Mesothelial cell of epicardium (in vitro differentiated cells): ENCODE measurements at places on chromosomes 5 and 9.

DNA sequence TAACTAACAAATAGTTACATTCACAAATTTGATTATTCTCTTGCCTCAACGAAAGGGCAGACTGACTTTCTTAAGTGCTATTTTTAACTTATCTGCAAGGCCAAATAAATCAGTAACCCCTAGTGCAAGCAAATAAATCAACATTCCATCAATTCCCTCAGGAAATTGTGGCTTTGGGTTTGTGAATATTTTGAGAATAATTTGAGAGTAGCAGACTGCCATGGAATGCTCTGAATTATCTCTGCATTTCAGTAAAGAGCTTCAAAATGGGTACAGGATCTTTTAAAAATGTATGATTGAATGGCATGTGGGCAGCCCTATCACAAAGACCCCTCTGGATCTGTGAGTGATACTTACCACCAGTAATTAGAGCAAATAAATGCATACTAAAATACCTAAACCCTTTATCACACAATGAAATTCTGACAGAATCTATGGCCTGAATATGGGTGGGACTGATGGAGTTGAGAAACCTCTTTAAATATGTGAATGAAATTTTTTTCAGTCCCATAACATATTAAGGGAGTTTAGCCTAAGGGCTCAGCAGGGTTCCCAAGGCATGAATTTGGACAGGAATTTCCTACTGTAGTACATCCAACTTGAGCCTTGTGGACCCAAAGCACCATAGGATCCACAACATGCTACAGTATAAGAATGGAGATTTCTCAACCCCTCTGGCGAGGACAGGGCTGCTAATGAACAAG, 92.5 kb upstream of the ITGA2 start:
- DNase-seq = no peak

DNA sequence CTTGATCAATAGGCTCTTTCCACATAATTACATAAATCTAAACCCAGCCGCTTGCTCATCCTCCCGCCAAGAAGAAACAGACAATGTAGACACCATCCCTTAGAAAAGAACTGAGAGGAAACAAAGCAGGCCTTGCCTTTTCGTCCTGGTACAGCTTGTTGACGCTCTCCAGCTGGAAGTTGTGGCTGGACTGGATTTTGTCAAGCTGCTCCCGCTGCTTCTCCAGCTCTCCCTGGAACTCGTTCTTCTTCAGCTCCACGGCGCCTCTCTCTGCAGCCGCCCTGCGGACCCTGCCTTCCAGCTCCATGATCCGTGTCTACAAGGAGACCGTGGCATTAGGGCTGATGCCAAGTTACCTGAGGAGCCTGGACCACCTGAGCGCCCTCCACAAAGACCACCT, 22.1 kb downstream of the GOLM1 start:
- no peak for DNase-seq

- no peak for DNase-seq
Observed at GRCh38 chr9:119775410-119775809, 406.2 kb upstream of the BRINP1 start.

DNA sequence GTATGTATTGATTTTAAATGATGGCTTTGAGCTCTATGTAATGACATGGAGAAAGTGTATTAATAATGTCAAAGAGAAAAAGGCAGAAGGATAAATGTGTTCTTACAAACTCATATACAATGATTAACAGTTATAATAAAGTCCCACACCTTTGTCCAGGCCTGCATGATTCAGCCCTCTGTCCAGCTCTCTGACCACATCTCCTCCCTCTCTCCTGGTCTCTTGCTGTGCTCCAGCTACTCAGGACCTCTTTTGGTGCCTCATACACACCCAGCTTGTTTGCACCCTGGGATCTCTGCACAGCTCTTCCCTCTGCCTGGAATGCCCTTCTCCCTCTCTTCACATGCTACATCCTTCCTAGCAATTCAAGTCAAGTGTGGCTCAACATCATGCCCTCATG, 37.5 kb upstream of the DMRT1 start:
- no peak for DNase-seq

DNA sequence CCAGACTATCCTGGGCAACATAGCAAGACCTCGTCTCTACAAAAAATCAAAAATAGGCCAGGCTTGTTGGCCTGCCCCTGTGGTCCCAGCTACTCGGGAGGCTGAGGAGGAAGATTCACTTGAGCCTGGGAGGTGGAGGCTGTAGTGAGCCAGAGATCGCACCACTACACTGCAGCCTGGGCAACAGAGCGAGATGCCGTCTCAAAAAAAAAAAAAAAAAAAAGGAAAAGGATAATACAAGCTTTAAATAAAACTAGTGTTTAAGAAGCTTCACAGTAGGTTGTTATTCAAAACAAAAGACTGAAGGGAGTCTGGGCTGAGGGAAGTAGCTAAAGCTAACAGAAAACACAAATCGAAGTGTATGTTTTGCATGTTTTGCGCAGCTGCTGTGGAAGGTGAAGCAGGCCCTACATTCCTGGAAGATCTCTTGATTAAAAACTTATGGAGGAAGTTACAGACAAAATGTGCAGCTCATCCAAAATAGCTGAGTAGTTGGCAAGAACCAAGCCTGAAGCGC, 581 bp upstream of the C9orf40 start:
- no peak for DNase-seq

- DNase-seq = no peak
Observed at GRCh38 chr5:77846422-77847128, 70.4 kb upstream of the TBCA start.

GRCh38 chr5:101783241-101784013, 512.7 kb downstream of the SLCO4C1 start:
- no peak for DNase-seq

- no peak for DNase-seq
Observed at GRCh38 chr5:2109566-2109965, 226.8 kb upstream of the IRX4 start.

GRCh38 chr5:149117970-149118369, 23.3 kb upstream of the ABLIM3 start:
- no peak for DNase-seq

GRCh38 chr5:135729321-135729786, 105.1 kb upstream of the SLC25A48 start:
- no peak for DNase-seq

DNA sequence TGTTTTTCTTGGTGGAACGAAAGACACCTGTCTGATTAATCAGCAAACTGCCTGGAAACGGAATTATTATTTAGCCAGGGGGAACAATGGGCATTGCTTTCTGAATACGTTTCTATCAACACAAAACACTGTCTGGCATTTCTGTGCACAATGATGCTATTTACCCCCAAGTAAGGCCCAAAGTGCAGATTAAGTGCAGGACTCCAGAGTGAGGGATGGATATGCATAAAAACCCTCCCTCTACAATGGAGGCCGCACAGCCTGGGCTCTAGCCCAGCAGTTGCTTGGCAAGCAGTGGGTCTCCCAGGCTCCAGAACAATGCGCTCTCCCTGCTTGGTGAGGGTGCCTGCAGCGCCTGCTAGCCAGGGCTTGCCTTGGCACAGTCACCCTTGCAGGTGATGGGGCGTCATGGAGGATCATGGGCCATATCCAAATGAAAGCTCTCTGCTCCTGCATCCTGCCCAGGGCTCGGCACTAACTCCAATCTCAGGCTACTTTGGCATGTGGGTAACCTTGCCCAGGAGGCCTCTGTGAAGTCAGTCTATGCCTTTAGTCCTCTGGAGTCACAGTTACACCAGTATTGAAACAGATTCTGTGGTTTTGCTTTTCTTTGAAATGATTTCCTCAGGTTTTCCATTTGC, 11.5 kb upstream of the SPATA24 start:
- DNase-seq = no peak

- no peak for DNase-seq
Observed at GRCh38 chr5:34672196-34672595, 16.1 kb downstream of the RAI14 start.

DNA sequence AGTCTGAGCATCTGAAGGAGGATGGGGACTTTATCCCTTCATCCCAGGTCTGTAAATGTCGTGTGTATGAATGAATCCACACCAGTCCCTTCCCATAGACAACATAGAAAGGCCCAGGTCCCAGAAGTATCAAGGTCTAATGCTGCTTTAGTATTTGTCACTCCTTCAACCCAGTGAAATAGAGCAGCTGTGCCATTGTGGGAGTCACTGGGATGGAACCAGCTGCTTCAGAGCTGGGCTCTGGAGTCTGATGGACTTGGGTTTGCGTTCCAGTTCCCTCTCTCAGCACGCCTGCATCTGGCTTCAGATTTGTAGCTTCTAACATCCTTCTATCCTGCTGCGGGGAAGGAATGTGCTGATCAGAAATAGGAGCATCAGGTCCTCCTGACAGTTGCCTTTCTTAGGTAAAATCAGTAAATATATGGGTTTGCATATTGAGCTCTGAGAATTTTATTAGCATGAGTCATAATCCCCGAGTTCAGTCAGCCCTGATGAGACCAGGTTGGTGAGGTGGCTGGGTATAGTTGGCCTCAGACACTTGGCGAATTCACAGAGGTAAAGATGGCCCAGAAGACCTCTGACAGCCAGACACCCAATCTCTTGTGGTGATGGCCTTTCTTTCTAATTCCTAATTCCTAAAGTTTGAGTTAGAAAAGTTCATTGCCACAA, 10.1 kb downstream of the ACO1 start:
- DNase-seq = no peak

GRCh38 chr9:129832982-129833381, 2.1 kb downstream of the C9orf78 start:
- DNase-seq = no peak

DNA sequence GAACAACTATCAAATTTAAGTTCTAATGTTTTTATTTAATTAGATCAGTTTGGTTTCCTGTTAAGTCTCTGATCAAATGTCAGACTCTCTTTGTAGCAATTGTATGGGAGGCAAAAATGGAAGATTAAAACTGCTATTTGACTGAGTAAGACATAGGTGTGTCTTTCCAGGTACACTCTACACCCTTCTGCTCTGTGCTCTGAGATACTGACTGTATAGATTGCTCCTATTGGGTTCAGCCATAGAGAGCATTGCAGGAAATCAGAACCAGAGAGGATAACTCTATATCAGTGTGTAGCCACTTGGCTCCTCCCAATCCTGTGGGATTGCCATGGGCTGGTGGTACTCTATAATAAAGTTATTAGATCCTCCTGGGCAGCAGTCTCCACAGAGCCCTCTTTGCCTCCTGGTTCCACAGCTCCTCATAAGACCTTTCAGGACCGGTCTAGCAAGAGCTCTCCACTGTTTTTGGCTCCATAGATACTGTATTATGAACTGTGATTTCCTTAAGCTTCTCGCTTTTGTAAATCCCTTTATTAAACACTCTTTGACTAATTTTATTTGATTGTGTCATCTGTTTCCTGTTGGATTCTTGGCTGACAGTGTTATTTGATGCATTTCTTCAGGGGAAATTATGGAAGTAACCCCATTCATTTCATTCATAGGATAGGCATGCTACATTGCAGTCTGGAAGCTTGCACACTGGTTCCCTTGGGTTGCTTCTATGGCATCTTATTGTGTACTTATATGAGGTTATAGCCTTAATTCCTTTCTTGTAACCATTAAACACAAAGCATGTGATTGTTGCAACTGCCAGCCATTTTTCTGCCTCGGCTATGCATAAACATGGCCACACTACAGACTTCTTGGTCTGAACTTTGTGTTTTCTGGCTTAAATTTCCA, 115.6 kb downstream of the VCAN start:
- DNase-seq = no peak

GRCh38 chr9:91489361-91489899, 65.8 kb upstream of the NFIL3 start:
- DNase-seq = no peak

DNA sequence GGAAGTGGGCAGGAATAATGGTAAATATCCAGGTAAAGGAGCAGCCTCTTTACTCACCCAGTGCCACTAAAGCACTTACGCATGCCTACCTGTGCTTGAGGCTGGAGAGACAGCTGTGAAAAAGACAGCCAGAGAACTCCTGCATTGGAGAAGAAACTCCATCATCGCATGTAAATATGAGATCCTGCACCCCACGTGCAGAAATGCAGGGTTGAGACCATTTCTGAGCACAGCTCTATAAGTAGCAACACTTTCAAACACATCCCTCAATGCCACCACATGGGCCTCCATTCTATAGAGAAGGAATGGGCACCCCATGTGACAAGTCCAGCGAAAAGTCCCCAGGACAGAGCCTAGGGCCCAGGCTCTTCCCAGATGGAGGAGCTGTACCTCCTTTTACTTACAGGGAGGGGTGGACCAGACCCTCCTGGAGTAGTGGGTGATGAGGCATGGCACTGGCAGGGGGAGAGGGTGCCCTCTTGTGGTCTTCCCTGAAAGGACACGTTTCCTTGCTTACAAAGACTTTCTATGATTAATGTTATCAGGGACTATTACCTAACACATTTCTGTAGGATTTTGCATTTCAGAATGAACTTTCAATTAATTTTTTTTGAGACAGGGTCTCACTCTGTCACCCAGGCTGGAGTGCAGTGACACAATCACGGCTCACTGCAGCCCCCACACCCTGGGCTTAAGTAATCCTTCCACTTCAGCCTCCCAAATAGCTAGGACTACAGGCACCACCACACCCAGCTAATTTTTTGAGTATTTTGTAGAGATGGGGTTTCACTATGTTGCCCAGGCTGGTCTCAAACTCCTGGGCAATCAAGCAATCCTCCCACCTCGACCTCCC, 55.3 kb upstream of the IL17B start:
- no peak for DNase-seq

DNA sequence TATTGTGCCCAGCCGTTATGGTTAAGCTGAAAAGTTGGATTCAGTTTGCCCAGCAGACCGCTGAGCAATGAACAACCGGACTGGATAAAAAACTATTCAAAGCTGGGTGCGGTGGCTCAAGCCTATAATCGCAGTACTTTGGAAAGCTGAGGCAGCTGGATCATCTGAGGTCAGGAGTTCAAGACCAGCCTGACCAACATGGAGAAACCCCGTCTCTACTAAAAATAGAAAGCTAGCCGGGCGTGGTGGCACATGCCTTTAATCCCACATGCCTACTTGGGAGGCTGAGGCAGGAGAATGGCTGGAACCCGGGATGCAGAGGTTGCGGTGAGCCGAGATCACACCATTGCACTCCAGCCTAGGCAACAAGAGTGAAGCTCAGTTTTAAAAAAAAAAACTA, 318.4 kb downstream of the RAB3C start:
- DNase-seq = no peak

DNA sequence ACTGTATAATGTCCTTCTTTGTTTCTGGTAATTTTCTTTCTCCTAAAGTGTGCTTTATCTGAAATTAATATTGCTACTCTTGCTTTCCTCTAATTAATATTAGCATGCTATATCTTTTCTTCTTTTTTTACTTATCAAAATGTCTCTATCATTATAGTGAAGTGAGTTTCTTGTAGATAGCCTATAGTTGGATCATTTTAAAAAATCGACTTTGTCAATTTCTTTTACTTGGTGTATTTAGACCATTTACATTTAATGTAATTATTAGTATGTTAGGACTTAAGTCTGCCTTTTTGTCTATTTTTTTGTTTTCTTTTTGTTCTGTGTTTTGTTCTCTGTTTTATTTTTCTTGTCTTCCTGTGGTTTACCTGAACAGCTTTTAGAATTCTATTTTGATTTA, 35.4 kb upstream of the RNF130 start:
- DNase-seq = no peak

DNA sequence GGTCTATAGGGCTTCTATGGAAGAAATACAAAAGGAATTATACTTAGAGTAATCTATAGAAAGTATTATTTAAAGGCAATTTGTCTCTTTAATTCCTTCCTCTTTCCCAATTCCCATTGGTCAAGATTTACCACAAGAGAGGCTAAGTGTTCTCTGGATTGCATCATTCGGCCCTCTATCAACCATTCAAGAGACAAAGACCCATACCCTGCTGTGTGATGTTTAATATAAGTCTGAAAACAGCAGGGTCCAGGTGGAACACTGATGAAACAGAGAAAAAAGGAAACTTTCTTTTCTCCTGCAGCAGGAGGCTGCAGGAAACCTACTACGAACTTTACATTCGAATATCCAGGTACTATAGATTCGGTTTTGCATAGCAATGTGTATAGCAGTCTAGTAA, 323.4 kb downstream of the CHSY3 start:
- DNase-seq = no peak

GRCh38 chr9:26746357-26747072, 146.1 kb downstream of the CAAP1 start:
- no peak for DNase-seq
